GM12865 (cell line): ENCODE measurements at places on chromosomes 6 and 20.

DNA sequence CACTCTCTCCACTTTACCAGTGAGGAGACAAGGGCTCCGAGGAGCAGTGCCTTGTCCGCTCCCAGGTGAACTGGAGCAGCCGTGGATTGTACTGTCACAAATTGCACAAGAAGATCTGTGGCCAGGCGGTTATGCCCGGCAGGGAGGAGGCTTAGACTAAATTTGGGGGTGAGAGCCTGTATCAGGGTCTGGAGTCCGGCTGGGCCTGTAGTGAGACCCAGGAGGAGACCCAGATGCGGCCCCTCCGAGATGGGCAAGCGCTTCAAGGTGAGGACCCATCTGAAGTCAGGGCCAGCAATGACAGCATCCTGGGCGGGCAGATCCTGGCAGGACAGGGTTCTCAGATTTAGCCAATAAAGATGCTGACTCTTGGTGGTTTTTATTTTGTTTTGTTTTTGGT lies 27.6 kb downstream of the BANF2 start:
- no peak for DNase-seq

DNA sequence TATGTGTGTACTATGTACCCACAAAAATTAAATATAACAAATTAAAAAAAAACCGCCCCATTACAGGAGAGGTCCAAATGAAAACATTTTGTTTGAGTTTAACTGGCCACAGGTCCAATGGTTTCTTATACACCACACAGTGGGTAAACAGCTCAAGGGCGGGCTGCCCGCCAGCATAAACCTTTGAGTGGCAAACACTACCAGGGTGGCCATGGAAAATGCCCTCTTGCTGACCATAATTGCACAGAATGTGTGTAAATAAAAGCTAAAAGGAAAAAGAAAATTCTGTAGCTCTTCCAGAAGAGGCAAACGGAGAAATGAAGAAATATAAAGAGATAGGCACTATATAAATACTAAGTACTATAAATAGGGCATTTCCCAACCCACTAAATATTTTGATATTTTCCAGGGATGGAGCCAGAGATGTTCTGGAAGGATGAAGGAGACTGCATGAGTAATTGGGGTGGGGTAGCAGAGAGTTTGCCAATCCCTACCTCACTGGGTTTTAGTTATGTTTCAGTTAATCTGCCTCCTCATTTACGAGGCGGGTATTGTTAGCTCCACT lies 1.1 kb upstream of the CDC5L start:
- DNase-seq = no peak

GRCh38 chr6:34587325-34587724 lies 31.2 kb upstream of the SPDEF start:
- DNase-seq = no peak

DNA sequence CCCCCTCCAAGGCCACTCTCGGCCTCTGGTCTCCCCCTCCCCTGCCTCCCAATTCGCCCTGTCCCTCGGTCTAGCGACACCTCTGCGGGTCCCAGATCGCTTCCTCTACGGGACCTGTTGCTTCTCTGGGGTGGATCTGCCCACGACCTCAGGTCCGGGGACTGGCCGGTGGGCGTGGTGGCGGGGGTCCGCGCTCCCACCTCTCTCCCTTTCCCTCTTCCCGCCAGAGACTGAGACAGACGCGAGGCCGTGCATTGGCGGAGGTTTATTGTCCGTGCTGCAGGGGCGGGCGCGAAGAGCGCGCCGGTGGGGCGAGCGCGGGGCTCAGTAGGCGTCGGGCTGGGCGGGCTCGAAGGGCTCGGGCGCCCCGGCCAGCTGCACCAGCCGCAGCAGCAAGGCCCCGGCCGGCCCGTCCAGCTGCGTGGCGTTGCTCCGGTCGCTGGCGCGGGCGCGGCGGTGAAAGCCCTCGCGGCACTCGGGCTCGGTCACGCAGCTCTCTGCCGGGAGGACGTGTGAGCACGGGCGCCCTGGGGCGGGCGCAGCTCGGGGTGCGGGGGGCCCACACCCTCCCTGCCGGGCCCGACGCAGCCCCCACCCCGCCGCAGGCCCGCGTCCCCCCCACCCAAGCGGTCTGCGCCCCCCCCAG lies 2.1 kb downstream of the AVP start:
- no peak for DNase-seq

GRCh38 chr6:55980627-55981211 lies 105.3 kb upstream of the BMP5 start:
- DNase-seq = peak; percentile 8

- no peak for DNase-seq
These were observed 90.6 kb downstream of the MRPL14 start for GRCh38 chr6:44036699-44037101.

DNA sequence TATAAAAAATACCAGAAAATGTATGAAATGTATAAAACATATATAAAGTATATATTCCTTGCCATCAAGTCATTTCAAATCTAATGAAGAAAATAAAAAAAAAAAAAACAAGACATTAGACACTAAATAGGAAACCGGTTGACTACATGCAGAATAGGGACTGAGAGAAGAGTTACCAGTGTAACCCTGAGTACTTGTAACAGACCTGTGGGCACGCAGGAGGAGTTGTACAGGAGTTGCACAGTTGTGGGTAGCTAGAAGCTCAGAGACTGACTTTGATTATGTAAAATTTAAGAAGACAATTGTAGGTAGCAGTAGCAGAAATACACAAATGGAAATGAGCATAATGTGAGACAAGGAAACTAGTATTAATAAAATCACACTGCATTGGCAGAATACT lies 112.4 kb upstream of the DST start:
- DNase-seq = no peak

- peak; percentile 23 for DNase-seq
These were observed 121.8 kb downstream of the COL9A1 start for GRCh38 chr6:70180901-70181599.

DNA sequence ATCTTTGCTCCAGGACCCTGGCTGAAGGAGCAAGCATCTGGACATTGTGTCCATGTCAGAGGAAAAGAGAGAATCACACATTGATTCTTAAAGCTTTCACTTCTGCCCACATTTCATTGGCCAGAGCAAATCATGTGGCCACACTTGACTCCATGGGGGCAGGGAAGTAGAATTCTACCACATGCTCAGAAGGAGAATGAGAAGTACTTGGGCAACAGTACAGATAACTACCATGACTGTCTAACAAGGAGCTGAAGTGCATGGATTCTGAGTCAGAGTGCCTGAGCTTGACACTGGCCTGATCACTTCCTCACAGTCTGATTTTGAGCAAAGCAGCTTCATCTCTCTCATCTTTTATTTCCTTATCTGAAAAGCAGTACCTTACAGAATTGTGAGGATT lies 38.6 kb downstream of the GHRH start:
- peak; percentile 31 for DNase-seq
